Body of pancreas (tissue), 4 donors: ENCODE measurements at places on chromosomes 1 and 21.

GRCh38 chr1:1403653-1404052 lies 3.4 kb downstream of the MRPL20 start:
- DNase-seq = no peak

DNA sequence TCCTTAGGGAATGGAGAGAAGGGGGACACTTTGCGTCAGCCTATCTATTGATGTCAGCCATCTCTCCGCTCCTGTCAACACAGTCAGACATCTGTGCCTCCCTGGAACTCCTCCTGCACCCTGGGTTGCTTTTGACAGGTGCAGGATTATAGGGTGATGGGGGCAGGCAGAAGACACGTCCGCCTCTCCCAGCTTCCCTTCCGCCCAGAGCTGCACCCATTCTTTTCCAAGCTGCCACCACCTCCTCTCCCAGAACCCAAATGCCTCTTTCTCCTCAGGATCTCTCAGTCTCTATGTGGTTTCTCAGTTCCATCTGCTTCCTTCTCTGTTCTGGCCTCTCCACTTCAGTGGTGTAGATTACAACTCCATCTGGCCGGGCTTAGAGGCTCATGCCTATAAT lies 17.1 kb upstream of the KIF1B start:
- no peak for DNase-seq

DNA sequence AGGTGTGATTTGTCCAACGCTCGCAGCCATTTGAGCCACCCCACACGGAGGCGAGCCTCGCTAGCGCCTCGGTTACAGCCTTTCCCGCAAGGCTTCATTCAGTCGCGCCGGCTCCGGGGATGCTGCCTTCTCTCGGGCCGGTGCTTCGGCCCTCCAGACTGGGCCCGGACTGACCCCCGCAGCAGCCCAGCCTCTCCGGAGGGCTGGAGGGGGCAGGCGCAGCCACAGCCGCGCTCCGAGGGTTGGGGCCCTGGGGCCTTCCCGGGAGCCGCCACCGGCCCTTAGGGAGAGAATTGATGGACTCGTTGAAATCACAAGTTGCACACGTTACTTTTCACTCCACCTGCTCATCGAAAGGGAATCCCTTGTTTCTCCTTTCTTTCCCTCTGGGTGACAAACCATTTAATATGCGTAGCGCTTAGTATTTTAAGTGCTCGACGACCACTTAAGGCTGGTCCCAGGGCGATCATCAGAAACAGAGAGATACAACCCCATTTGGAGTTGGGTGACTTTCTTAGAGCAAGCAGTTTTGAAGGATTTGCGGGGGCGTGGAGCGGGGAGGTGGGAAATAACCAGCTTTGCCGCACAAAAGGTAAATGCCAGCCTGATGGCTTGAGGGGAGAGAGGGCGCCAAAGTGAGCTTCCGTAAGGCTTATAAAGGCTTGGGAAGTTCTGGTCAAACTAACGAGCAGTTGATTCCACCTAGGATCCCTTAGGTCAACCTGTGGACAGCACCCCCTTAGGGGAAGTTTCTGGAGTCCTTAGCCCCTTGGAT lies 24.6 kb upstream of the ENAH start:
- DNase-seq = no peak

GRCh38 chr1:63772201-63772600 lies 1.6 kb upstream of the ROR1 start:
- no peak for DNase-seq

- DNase-seq = peak; percentile 55
These were observed 105.9 kb upstream of the C21orf91 start for GRCh38 chr21:17925000-17925610.

DNA sequence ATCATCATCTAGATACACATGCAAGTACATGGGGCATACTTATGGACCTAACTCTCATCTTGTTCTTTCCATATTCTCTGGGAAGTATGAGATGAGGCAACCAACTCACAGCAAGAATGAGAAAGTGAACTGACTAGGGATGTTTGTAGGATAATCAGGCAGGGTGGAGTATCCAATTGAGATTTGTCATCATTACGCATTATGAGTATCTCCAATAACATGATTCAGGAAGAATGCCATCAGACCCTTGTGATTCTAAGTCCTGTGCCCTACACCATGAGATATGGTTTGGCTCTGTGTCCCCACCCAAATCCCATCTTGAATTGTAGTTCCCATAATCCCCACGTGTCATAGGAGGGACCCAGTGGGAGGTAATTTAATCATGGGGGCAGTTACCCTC lies 154.0 kb downstream of the SLC30A10 start:
- DNase-seq = no peak

GRCh38 chr1:2318314-2319278 lies 72.8 kb downstream of the MORN1 start:
- no peak for DNase-seq

GRCh38 chr1:51818487-51818886 lies 60.0 kb downstream of the NRDC start:
- DNase-seq = no peak

GRCh38 chr21:46001821-46002681 lies 20.5 kb downstream of the COL6A1 start:
- DNase-seq = peak; percentile 1

DNA sequence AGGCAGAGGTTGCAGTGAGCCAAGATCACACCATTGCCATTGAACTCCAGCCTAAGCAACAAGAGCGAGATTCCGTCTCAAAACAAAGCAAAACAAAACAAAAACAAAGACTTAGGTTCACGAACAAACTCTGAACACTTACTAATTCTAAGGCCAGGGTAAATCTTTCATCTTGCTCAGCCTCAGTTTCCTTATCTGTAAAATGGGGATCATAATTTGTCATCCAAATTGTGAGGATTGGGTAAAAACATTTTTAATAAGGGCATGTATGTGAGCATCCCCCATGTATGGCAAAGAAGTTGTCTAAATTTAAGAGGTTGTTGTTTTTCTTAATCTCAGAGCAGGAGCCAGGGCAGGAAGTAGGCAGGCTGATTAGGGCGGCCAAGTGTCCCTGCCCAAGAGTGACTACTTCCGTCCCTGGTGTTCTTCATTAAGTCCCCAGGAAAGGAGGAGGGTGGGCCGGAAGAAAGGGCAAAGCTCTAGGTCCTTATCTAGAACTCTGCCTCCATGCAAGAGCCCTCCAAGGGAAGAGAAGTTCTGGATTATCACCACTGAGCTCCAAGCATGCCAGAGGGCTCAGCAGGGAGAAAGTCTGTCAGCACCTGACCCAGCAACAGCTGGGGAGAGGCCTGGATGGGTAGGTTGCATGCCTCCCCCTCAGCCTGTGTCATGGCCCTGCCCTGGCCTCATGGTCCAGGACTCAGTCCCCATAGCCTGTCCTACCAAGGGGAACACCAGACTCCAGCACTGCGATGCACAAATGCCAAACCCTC lies 49.9 kb upstream of the CLIC4 start:
- no peak for DNase-seq

DNA sequence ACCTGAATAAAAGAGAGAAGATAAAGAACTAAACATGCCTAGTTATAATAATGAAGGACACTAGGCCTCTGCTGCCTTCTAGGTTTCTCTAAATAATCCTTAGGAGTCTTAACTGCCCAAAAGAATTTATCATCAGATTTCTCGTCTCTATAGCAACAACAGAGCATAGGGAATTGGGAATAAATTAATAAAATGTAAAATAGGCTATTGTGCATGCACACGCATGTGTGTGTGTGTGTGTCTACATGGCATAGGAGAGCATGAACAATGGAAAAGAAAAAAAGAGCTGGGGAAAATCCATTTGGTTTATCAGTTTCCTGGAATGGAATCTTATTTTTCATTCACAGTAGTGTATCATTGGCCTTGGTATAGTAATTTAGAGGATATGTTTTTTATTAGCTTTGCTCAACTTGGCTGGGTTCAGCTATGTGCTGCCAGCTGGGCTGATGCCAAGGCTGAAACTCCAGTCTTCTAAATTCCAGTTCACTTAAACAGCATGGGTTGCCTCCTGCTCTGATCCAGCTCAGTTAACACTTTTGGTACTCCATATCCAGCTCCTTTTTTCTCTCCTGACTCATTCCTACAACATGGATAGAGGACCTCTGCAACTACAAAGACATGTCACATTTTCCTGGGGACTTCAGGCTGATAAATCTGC lies 80.6 kb upstream of the SLFNL1 start:
- peak; percentile 92 for DNase-seq

DNA sequence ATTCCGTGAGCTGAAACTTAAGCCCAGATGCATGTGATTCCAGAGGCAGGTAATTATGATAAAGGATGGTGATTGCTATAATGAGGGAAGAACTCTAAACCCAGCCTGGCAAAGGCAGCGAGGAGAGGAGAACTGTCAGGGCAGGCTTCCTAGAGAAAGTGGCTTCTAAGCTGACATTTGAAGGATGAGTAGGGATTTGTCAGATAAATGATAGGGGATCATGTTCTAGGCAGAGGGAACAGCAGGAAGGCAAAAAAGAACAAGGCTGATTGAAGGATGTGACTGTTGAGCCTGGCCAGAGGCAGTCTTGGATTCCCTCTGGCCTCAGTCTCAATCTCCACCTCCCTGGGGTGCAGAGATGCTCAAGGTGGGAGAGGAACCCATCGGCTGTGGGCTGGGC lies 146.4 kb upstream of the POU3F1 start:
- no peak for DNase-seq

DNA sequence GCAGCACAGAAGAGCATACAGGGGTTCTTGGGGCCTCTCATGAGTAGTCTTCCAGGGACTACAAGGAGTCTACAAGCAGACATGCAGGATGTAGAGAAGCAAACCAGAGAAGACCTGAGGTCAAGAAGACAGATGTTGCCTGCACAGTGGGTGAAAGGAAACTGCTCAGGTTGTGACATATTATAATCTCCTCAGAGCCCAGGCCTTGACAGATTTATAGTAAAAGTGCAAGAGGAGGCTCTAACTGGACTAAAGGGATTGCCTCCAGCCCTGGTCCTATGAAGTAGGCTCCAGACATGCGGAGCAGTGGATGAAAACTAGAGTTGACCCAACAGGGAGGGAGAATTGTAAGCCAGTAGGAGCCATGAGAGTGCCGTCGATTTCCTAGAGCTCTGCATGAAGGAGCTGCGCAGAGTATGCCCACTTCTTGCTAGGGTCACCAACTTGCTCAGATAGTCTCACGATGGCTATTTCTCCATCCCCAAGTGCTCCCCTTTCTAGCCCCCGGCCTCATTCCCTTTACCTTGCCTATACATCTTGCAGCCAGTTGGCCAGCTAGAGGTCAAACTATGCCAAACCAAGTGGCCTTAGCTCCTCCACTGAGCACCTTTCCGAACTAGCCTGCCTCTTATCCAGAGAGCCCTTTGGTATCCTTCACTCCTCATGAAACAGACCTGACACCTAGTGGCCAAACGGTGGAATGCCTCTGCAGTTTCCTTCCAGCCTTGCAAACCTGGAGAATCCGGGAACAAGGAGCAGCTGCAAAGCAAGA lies 36.2 kb upstream of the IPO9 start:
- DNase-seq = peak; percentile 82

- DNase-seq = no peak
These were observed 130.6 kb downstream of the SNX7 start for GRCh38 chr1:98792123-98792522.

- no peak for DNase-seq
These were observed 41.5 kb downstream of the NKAIN1 start for GRCh38 chr1:31198150-31198549.

GRCh38 chr1:164950541-164950986 lies 391.6 kb downstream of the PBX1 start:
- no peak for DNase-seq

DNA sequence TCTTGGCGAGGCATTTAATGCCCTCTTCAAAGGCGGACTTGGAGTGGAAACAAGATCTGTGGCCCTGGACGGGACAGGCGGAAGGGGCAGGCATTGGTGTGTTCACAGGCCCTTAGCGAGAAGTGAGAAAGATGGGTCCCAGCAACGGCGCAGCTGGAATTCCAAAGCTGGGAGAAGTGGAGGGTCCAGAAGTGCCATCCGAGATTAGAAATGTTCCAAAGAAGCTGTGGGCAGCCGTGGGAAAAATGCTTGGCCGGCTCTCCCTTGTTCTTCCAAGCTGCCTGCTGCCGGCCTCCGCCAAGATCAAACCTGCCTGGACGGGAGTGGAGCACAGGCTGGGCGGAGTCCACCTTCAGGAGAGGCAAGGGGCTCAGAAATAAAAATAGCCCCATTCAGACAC lies 69.4 kb upstream of the ACTRT2 start:
- DNase-seq = no peak

GRCh38 chr1:106793651-106794050 lies 262.8 kb upstream of the PRMT6 start:
- DNase-seq = no peak

GRCh38 chr21:33373451-33373850 lies 29.8 kb upstream of the IFNGR2 start:
- DNase-seq = no peak

DNA sequence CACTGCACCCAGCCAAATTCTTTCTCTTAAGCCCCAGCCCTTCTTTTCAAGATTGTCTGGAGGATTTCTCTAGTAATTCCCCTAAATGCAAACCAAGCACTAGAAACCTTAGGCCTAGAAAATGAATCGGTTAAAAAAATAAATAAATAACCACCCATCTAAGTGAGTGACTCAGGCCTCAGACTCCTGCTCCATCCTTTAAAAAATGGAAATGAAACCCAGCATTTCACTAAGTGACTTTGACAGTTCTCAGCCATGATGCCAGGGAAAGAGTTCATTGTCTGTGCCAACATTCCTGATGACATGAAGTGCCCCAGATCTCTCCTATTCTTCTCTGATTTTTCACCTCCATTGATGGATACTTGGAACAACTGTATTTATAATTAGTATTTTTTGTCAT lies 415.2 kb upstream of the DAB1 start:
- no peak for DNase-seq

DNA sequence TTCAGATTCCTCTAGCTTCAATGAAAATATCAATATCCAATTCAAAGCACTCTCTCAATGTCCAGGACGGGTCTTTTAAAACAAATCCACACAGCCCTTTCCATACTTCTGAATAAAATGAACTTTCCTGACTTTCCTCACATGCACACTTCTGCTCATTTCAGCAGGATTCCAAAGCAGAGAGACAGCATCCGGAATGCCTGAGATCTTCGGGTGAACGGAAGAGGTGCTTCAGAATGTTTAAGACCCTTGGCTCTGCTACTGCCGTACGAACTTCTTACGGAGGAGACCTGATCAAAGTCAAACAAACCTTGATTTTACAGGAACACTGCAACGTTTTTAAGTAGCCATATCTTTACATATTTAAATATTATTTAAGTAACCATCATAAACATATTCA lies 245.7 kb downstream of the PTBP2 start:
- no peak for DNase-seq

GRCh38 chr1:33367485-33368405 lies 46.8 kb upstream of the A3GALT2 start:
- peak; percentile 88 for DNase-seq

- DNase-seq = no peak
These were observed 525.1 kb downstream of the LMO4 start for GRCh38 chr1:87853576-87854351.

GRCh38 chr1:33161061-33161681 lies 20.7 kb downstream of the TRIM62 start:
- DNase-seq = peak; percentile 24

- no peak for DNase-seq
These were observed 80.8 kb downstream of the LRRC7 start for GRCh38 chr1:69648486-69648885.

- DNase-seq = no peak
These were observed 258.0 kb upstream of the FMN2 start for GRCh38 chr1:239833723-239834122.

GRCh38 chr1:154913273-154913672 lies 23.2 kb downstream of the PMVK start:
- no peak for DNase-seq

- no peak for DNase-seq
These were observed 150.1 kb upstream of the SOD1 start for GRCh38 chr21:31509194-31510017.
